ENCODE measurements at places on chromosomes 5 and 9.

- DNase-seq, result no peak
Observed at GRCh38 chr5:132828846-132829494, 1.5 kb downstream of the SHROOM1 start.

DNA sequence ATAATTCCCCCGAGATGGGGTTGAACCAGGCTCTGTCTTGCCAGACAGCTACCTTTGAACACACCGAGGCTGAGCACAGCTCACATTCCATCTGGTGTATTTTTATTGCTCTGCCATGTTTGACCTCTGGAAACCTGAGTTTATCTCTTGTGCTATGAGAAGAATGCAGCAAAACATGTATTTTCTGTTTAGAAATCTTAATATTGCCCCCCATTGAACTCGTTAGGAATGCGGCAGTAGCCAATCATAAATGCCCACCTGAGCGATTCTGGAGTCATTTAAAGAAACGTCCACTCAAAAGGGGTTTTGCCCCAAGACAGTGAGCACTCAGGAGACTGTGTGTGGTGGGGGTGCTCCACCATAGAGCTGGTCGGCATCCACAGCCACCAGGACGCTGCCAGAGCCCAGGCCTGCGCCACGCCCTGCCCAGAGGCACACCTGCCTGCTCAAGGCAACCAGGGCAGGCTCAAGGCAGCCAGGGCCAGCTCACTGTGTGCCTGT lies 26.9 kb downstream of the FGD3 start:
- no peak for DNase-seq

DNA sequence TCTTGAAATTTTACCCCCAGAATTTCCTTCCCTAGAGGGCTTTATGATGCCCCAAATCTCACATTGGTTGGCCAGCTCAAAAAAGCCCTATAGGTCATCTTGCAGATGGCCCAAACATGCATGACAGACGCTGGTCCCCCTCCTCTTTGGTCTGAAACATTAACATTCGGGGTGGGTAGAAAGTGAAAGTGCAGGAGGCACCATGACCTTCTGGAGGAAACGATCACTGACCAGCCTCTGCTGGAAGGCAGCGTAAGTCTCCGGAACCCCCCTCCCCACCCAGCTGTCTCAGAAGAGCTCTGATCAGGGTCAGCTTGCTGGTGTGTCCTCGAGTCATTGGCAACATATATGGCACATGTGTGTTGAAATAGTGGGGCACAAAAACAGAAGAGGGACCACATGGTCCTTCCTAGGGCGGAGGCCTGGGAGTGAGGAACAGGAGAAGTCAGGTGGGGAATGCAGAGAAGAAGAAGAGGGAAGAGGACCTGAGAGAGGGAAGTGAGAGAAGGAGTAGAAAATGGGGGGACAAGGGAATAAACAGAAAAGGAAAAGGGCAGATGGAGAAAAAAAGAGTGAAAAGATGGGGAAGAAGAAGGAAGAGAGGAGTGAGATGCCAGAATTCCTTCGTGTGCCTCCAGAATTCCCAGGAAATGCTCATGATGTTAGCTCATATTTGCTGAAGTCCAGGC lies 46.2 kb downstream of the IL31RA start:
- no peak for DNase-seq

GRCh38 chr9:100813871-100814270 lies 214.7 kb upstream of the PLPPR1 start:
- no peak for DNase-seq

GRCh38 chr9:36169708-36170107 lies 520 bp downstream of the CCIN start:
- DNase-seq, result no peak

DNA sequence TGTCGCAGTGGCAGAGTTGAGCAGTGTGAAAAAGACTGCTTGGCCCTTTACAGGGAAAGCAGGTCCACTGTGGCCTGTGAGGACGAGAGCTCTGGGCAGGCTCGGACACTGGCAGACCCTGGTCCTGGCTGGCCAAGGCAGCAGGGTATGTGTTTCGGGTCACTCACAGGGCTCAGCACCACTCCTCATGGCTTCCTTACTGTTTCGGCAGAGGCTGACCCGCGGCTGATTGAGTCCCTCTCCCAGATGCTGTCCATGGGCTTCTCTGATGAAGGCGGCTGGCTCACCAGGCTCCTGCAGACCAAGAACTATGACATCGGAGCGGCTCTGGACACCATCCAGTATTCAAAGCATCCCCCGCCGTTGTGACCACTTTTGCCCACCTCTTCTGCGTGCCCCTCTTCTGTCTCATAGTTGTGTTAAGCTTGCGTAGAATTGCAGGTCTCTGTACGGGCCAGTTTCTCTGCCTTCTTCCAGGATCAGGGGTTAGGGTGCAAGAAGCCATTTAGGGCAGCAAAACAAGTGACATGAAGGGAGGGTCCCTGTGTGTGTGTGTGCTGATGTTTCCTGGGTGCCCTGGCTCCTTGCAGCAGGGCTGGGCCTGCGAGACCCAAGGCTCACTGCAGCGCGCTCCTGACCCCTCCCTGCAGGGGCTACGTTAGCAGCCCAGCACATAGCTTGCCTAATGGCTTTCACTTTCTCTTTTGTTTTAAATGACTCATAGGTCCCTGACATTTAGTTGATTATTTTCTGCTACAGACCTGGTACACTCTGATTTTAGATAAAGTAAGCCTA lies 15.7 kb downstream of the SQSTM1 start:
- DNase-seq, result peak; percentile 52
